ENCODE measurements at places on chromosomes 1 and 21.
A peak's percentile ranks its signal among the peaks of the same experiment; 100 is the strongest.

GRCh38 chr1:62280150-62280549 lies 39.1 kb downstream of the KANK4 start:
- DNase-seq = no peak

- DNase-seq = peak; percentile 37
Measured at GRCh38 chr1:161427733-161428516, 60.2 kb upstream of the CFAP126 start.

DNA sequence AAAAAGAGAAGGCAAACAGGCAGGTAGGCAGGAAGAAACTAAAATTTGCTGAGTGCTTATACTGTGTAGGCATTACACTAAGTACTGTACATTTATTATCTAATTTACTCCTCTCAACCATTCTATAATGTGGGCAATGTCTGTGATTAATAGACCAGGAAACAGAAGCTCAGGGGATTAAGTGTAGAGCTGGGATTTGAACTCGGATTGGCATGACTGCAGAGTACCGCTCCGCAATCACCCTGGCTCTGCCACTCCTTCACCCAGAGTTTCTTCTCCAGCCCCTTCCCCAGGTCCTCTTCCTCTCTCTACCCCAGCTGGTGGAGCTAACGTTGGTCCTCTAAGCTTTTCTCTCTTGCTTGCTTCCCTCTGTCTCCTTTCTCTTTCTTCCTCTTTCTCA lies 11.5 kb upstream of the S100A2 start:
- no peak for DNase-seq

DNA sequence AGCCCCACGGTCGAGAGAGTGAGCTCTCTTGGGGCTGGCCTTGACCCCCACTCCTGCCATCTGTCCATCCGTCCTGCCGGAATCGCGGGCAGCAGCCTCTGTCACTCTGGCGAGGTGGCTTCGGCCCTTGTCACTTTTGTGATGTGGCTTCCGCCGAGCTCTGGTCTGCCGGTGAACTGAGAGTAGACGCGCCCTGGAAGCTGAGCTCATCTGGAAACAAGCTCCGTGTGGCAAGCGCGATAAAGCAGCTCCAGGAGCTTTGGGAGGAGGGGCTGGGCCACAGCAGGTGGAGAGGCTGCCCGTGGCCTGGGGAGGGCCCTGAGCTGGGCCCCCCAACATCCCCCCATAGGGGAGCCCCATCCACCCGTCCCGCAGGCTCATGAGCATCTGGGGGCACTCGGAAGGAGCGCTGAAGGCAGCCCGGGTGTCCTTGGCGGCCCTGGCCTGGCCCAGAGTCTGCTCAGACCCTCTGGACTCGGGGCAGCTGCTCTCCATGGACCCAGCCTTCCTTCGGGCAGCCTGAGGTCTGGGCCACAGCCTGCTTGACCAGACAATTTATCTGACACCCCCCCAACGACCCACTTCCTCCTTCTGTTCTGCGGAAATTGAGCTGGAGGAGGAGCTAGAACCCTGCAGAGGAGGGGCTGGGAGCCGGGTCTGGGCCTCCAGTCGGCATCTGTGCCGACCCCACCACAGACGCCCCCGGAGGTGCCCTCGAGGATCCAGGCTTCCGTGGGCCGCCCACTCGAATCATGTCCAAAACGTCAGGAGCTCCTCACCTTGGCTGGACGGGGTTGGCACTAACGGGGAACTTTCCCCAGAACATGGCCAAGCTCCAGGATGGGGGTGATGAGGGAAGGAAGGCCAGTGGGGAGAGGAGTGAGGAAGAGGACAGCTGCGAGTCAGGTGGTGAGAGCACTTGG lies 59.1 kb downstream of the SLC19A1 start:
- no peak for DNase-seq

GRCh38 chr1:203459671-203460201 lies 15.9 kb upstream of the PRELP start:
- DNase-seq = no peak

DNA sequence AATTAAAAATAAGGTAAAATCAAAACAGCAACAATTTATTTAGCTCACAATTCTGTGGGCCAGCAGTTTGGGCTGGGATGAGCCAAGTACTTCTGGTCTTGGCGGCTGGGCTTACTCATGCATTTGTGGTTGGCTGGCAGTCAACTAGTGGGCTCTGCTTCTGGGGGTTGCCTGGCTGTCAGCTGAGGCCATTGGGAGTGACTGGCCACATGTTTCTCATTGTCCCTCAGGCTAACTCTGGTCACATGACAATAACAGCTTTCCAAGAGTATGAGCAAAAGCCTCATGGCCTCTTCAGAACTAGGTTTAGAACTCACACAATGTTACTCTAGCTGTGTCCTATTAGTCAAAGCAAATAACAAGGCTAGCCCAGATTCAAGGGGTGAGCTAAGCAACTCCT lies 15.6 kb upstream of the CHIA start:
- DNase-seq = no peak

GRCh38 chr1:25927521-25928265 lies 21.5 kb upstream of the STMN1 start:
- peak; percentile 85 for DNase-seq

- DNase-seq = peak; percentile 13
Measured at GRCh38 chr1:58782178-58783089, 1.4 kb downstream of the JUN start.

- peak; percentile 40 for DNase-seq
Measured at GRCh38 chr1:107430540-107431228, 289.8 kb downstream of the NTNG1 start.

DNA sequence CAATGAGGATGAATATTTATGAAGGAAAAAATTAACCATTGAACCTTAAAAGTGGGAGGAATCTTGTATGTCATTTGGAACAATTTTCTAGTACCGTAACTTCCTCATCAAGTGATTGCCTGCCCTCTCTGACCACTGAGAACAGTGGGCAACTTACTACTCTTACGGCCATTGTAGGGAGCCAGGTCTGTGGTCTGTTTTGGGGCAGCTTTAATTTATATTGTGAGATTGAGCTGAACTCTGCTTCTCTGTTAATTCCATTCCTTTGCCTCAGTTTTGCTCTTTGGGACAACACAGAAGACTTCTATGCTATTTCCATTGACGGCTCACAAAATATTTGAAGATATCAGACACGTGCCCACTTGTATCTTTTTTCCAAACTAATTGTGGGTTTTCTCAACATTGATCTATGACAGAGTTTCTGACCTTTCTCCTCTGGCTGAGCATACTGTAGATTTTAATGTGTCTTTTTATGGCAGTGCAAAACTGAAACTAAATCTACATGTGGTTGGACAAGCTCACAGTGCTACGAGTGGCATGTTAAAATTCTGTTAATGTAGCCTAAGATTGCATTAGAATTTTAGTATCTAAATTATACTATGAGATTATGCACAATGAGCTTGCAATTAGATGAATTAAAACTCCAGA lies 27.8 kb upstream of the ZNF281 start:
- no peak for DNase-seq

- DNase-seq = no peak
Measured at GRCh38 chr1:210123924-210124589, 108.5 kb upstream of the SERTAD4 start.

- no peak for DNase-seq
Measured at GRCh38 chr1:53543130-53543777, 84.1 kb downstream of the DMRTB1 start.

DNA sequence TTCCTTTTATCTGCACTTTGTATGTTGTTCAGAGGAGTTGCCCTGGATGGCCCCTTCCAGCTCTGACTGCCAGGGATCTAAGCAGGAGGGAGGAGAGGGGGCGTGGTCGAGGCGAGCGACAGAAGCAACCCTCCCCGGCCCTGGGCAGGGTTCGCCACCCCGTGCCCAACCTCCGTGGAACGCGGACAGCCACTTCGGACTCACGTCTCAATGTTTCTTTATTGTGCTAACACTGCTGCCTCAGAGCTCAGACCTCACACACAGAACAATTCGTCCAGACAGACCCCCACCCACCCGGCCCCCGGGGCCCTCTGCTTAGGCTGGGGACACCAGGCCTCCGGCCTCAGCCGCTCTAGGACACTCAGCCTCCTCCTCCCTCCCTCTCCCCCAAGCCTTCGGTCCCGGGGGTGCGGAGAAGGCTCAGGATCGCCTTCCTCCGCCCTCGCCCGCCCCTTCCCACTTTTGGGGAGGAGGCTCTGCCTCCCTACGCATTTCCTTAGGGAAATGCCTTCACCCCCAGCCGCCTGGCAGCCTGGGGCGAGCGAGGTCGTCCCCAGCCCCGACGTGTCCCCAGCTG lies 8.3 kb downstream of the VSIG8 start:
- DNase-seq = peak; percentile 52

DNA sequence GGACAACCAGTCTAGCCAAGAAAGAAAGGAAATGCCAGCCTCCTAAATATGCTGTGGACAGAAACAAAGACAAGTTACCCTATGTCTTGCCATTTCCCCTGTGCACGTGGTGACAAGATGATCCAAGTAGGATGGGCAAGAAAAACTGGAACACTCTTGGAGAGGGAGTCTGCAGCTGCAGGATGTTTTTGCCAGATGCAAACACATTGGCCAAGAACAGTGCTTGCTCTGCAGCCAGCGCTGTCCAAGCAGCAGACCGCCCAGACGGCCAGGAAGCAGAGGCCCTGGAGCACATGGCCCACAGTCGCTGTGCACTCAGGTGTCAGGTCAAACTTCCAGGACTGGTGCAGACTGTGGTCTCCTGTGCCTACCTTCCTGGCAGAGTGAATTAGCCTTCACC lies 189.3 kb downstream of the SLC35F3 start:
- DNase-seq = no peak

GRCh38 chr1:172448995-172449584 lies 5.2 kb upstream of the PIGC start:
- no peak for DNase-seq

DNA sequence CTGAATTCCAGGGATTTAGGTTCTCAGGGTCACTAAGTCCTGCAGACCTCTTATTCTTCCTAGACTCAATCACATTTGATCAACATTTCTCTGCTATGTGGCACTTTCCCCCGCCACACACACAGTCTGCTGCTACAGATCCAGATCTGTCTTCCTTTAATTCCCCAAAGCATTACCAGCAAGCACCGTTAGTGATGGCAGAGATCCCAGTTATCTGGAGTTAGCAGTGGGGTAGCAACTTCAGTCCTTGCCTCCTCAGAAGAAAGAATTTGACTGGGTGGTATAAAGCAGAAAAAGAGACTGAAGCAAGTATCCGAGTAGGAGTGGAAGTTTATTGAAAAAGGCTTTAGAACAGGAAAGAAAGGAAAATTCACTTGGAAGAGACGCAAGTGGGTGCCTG lies 100.4 kb upstream of the ETV3 start:
- no peak for DNase-seq

DNA sequence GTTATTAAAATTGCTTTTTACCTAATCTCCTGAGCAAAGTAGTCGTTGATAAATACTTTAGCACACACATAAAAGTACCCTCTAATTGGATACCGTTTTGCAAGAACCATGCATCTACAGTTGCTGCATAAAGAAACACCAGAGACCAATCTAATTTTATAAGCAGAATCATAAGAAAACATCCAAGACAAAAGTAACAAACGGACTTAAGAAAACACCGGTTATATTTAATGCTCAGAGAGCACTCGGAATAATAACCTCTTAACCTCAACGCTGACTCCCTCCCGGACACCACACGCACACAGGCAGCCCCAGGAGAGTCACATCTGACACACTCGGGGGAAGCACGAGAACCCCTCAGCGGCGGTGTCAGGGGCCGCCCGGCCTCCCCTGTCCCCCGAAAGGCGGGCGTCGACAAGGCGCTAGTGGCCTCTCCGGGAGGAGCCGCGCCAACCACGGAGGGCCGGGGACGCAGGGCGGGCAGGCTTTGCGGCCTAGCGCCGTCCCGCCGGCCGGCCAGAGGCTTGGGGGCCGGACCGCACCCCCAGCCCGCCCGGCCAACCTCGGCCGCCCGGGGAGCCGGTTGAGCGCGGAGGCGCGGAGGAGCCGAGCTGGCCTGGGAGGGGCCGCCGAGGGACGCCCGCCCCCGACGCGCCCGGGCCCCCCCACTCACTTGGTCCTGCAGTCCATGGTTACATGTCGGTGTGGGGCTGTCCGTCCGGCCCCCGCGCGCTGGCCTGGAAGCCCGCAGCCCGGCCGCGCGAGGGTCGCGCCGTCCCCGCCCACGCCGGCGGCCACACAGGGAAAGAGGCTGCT lies 606 bp downstream of the DENND1B start:
- peak; percentile 12 for DNase-seq

- no peak for DNase-seq
Measured at GRCh38 chr1:245404527-245404926, 249.7 kb downstream of the KIF26B start.

- no peak for DNase-seq
Measured at GRCh38 chr1:230891413-230891812, 23.1 kb upstream of the C1orf198 start.

GRCh38 chr1:56548571-56548970 lies 30.8 kb downstream of the PLPP3 start:
- no peak for DNase-seq

GRCh38 chr1:39640861-39641260 lies 1.4 kb upstream of the HEYL start:
- DNase-seq = no peak

DNA sequence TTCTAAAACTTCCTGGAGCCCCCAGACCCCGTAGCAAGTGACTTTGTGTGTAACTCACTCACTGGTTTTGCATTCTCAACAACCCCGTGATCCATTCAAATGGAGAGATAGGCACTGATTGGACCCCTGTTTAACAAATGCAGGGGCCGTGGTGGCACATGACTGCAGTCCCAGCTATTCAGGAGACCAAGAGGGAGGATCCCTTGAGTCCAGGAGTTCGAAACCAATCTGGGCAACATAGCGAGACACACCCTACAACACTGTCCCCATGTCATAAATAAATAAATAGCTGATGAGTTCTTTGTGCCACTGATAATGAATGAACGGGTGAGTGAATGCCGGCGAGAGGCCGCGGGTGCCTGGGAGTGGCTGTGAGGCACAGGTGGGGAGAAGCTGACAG lies 59.4 kb upstream of the PAX7 start:
- no peak for DNase-seq

DNA sequence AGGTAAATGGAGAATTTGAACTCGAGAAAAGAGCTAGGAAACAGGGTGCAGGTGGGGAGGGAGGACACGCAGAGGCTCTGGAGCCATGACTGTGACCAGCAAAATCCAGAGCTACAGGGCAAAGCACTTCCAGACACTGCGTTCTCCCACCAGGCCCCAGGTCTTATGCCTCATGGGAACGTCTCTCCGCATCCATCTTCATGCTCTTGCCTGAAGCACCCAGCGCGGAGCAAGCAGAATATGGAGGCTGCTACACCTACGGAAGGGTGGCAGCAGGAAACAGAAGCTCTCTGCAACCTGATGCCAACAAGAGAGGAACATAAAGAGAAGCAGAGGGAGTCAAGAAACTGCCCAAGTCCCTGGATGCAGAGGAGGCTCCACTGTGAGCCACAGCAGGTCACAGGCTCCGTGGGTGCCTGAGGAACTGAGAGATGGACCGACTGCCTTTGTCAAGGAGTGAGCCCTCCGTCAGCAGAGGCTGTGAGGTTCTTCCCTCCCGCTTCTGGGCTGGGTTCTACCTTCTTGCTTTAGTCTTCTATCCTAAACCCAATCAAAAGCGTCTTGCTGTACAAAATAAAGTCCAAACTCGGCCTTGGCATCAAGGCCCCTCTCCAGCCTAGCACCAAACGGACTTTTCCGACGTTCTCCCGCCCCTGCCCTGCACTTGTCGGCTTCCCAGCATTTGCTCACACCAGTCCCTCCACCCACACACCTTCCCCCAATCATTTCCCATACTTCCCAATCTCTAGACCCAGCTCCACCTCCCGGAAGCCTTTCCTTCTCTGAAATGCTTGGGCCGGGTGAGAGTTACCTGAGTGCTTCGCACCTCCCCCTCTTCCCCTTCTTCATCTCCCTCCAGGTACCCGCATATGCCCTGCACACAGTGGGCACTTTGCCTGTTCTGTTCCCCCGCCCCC lies 930 bp downstream of the DHCR24 start:
- peak; percentile 75 for DNase-seq

Data from cerebellar cortex (tissue), 1 donor.